ENCODE measurements at places on chromosomes 6 and 20.

- no peaks in the 10 kb centered on the region for H3K4me1 ChIP-seq
- no peaks in the 10 kb centered on the region for H3K27me3 ChIP-seq
- no peak overlapping the region for H3K27ac ChIP-seq
- no peak overlapping the region for H3K4me3 ChIP-seq
- no peaks in the 10 kb centered on the region for H3K36me3 ChIP-seq
- DNase-seq: no peak
These were observed 36.1 kb upstream of the PTCHD4 start for GRCh38 chr6:48147051-48147450.

- H3K4me1 ChIP-seq: peaks cover 18% of the 10 kb centered on the region
- no peaks in the 10 kb centered on the region for H3K36me3 ChIP-seq
- no peak for DNase-seq
- no peak overlapping the region for H3K27ac ChIP-seq
These were observed 94.4 kb upstream of the NAA20 start for GRCh38 chr20:19922716-19923115.

GRCh38 chr6:158085261-158086053, 82.6 kb downstream of the SERAC1 start:
- H3K36me3 ChIP-seq: peaks cover 18% of the 10 kb centered on the region
- no peaks in the 10 kb centered on the region for H3K27me3 ChIP-seq
- no peak overlapping the region for H3K27ac ChIP-seq
- no peak for DNase-seq
- no peak overlapping the region for H3K4me3 ChIP-seq

DNA sequence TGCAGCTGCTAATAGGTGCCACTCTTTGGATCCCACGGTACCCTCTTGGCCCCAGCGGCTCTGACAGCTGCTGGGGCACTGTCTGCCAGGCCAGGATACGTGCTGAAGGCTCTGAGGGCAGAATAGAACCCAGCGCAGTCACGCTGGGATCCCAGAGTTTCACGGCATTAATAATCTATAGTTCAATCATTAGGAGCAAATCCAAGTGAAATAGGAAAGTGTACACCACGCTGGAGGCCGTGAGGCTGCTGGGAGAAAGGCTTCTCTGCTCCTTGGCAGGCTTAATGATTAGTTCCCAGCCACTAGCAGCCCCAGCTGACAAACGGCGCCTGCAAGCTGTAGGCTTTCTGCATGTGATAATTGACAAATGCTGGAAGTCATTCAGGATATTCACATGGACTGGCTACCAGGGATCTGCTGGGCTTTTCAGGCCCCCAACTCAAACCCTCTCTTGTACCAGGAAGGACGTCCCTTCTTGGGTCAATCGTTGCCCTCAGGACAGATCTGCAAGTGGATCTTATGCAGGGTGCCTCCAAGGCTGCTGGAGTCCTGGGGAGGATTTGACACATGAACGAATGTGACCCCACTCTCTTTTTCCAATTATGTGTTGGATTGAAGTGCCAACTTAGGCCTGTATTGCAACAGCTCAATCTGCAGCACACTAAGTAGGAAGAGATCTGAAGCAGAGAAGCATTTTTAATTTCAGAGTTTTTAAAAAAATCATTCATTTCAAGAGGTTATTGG, 50.1 kb upstream of the INSM1 start:
- no peaks in the 10 kb centered on the region for H3K27me3 ChIP-seq
- no peaks in the 10 kb centered on the region for H3K4me1 ChIP-seq
- H3K36me3 ChIP-seq: no peaks in the 10 kb centered on the region
- no peak overlapping the region for H3K27ac ChIP-seq
- no peak for DNase-seq
- no peak overlapping the region for H3K4me3 ChIP-seq

- no peaks in the 10 kb centered on the region for H3K4me1 ChIP-seq
- H3K27ac ChIP-seq: no peak overlapping the region
- DNase-seq: no peak
- H3K27me3 ChIP-seq: peaks cover 8% of the 10 kb centered on the region
These were observed 19.4 kb downstream of the GPX6 start for GRCh38 chr6:28496099-28496779.

DNA sequence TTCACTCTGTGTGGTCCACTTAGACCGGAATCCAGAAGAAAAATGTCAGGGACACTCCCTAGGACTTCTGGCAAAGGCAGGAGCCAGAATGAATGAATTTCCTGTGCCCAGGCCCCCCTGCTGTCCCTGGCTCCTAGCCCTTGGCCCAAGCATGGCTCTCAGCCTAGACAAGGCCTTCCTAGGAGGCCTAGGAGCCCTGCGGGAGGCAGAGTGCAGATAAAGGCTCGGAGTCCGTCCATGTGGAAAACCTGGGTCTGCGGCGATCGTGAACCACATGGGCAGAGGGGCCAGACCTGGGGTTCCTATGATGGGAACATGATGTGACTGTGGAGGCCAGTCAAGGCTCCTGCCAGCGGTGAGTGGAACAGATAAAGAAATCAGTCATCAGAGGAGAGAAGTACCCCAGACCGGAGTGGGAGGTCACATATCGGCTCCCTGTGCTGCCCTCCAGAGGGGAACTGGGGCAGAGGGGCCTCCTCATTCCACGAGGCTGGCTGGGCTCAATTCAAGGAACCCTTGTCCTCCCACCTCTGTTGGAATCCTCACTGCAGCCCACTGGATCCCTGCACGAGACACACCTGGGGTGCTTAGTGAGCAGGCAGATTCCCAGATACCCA, 5.9 kb upstream of the VSTM2L start:
- H3K27ac ChIP-seq: peak overlapping the region; percentile 56
- no peaks in the 10 kb centered on the region for H3K36me3 ChIP-seq
- peak; percentile 61 for DNase-seq
- no peak overlapping the region for H3K4me3 ChIP-seq
- peaks cover 7% of the 10 kb centered on the region for H3K27me3 ChIP-seq
- no peaks in the 10 kb centered on the region for H3K4me1 ChIP-seq

DNA sequence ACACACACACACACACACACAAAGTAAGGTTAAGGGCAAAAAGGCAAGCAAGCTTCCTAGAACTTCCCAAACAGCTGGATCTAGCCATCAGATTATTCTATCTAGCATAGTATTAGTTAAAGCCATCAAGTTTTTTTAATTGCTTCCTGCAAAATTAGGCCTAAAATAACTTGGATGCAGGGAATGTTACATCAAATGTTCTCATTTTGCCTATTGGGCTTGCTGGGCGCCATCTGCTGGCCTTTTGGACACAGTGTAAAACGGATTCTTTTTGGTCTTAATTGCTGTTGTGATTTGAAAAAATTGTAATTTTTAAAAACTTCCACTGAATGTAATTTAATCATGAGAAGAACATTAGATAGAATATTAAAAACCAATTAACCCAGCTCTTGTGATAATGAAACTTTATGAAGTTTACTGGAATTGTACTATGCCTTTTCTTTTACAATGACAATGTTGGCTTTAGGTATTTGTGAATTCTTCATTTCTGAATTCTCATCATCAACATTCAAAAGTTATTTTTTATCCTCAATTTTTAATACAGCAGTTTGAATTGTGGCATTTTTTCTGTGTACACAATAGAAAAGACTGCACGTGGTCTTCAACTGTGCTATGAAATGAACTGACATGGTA, 6.8 kb downstream of the MKKS start:
- H3K4me1 ChIP-seq: peaks cover 10% of the 10 kb centered on the region
- DNase-seq: peak; percentile 42
- no peaks in the 10 kb centered on the region for H3K36me3 ChIP-seq
- no peaks in the 10 kb centered on the region for H3K27me3 ChIP-seq
- no peak overlapping the region for H3K4me3 ChIP-seq

DNA sequence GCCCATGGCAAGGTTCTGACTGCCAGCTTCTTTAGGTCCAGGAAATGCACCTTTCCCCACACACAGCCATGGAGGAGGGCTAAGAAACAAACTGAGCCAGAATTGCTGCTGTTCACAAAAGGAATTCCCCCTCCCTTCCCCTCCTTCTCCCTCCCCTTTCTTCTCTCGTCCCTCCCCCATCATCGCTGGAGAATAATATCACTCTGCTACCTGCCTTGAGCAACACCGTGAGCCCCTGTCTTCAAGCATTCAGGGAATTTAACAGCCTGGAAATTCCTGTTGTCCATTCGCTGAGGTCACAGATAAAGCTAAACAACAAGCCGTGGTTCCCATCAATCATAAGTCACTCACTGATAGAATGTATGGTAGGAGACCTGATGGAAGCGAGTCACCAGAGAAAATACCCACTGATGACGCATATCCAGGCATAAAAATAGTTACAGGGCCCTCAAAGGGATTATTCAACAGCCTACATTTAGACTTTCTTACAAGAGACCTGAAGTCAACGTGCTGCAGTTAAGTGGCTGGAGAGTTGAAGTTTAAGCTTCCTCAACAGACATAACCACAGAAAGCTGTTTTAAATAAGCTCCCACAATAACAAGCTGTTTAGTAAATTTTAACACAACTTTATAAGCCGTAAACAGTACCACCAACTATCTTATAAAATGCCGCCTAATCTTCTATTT, 59.7 kb downstream of the HIVEP2 start:
- peak overlapping the region; percentile 20 for H3K27ac ChIP-seq
- H3K4me3 ChIP-seq: no peak overlapping the region
- H3K36me3 ChIP-seq: no peaks in the 10 kb centered on the region
- peak; percentile 87 for DNase-seq

DNA sequence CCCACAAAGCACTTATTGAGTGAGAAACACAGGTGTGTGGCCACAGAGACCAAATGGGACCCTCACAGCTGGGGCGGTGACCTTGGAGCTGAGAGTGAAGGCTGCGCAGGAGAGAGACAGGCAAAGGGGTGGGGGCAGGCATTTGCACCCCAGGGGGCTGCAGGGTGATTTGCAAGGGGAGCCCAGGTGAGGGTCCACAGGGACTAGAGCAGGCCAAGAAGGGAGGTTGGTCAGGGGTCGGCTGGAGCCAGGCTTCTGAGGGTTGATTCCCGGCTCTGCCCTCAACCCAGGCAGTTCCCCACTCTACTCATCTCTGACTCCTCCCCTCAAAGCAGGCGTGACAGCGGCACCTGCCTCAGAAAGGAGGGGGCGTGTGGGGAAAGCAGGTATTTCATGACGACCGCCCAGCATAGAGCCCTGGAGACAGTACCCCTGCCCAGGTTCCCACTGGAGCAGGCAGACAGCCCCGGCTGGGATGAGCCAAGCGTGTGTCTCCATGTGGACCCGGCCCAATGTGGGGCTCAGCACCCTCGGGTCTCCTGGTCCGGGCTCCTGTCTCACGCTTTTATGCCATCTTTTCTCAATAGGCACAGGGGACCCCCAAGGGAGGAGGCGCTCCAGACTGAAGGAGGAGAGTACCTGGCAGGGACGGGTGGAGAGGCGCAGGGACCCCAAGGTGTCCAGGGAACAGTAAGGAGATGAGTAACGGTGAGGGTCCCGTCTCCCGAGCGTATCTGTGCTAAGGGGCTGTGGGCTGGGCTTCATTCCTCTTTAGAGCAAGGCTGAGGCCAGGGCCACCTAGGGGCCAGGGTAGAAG, 3.1 kb upstream of the MRGBP start:
- H3K4me1 ChIP-seq: peaks cover 4% of the 10 kb centered on the region
- DNase-seq: no peak
- H3K27me3 ChIP-seq: no peaks in the 10 kb centered on the region
- no peaks in the 10 kb centered on the region for H3K36me3 ChIP-seq

GRCh38 chr6:136403110-136403980, 113.7 kb upstream of the BCLAF1 start:
- H3K4me1 ChIP-seq: peaks cover 2% of the 10 kb centered on the region
- DNase-seq: peak; percentile 18
- no peak overlapping the region for H3K27ac ChIP-seq
- H3K4me3 ChIP-seq: no peak overlapping the region

- H3K27me3 ChIP-seq: no peaks in the 10 kb centered on the region
- peaks cover 3% of the 10 kb centered on the region for H3K4me1 ChIP-seq
- DNase-seq: no peak
- H3K4me3 ChIP-seq: no peak overlapping the region
- H3K27ac ChIP-seq: no peak overlapping the region
These were observed 470.6 kb upstream of the AGPAT4 start for GRCh38 chr6:161744211-161745067.

GRCh38 chr20:3898639-3899038, 9.5 kb downstream of the PANK2 start:
- no peak overlapping the region for H3K4me3 ChIP-seq
- no peaks in the 10 kb centered on the region for H3K4me1 ChIP-seq
- DNase-seq: no peak

GRCh38 chr6:44715188-44715587, 327.7 kb downstream of the CDC5L start:
- no peak overlapping the region for H3K27ac ChIP-seq
- H3K4me1 ChIP-seq: no peaks in the 10 kb centered on the region
- no peaks in the 10 kb centered on the region for H3K36me3 ChIP-seq
- no peak for DNase-seq
- no peaks in the 10 kb centered on the region for H3K27me3 ChIP-seq

All from small intestine (tissue), 16 donors.